ENCODE measurements at places on chromosomes 3 and 15.

DNA sequence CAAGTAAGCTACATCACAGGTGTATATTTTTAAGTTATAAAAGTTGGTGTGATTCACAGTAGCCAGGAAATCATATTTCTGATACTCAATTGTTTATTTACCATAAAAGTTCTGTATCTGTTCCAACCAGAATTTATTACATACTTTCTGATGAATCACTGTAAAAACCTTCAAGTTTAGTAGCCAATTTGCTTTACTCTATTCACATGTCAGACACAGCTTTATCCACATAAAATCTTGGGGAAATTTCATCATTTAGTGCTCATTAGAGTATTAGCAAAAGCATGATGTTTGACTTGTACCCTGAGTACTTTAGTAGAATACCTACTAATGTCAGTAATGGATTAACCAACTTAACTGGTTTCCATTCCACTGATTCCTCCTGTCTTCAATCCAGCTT is 249.8 kb downstream of the POLQ start:
- DNase-seq: no peak

- DNase-seq: no peak
Observed at GRCh38 chr15:84001655-84002054, 233.9 kb upstream of the GOLGA6L4 start.

DNA sequence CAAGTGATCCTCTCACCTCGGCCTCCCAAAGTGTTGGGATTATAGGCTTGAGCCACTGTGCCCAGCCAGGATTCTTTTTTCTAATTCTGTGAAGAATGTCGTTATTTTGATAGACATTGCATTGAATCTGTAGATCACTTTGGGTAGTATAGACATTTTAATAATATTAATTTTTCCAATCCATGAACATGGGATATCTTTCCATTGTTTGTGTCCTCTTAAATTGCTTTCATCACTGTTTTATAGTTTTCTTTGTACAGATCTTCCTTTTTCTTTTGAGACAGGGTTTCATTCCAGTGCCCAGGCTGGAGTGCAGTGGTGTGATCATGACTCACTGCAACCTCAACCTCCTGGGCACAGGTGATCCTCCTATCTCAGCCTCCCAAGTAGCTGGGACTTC is 11.6 kb upstream of the KCTD6 start:
- no peak for DNase-seq

GRCh38 chr3:25727316-25727715 is 55.9 kb downstream of the NGLY1 start:
- no peak for DNase-seq

GRCh38 chr3:183259621-183260020 is 6.6 kb downstream of the B3GNT5 start:
- no peak for DNase-seq

DNA sequence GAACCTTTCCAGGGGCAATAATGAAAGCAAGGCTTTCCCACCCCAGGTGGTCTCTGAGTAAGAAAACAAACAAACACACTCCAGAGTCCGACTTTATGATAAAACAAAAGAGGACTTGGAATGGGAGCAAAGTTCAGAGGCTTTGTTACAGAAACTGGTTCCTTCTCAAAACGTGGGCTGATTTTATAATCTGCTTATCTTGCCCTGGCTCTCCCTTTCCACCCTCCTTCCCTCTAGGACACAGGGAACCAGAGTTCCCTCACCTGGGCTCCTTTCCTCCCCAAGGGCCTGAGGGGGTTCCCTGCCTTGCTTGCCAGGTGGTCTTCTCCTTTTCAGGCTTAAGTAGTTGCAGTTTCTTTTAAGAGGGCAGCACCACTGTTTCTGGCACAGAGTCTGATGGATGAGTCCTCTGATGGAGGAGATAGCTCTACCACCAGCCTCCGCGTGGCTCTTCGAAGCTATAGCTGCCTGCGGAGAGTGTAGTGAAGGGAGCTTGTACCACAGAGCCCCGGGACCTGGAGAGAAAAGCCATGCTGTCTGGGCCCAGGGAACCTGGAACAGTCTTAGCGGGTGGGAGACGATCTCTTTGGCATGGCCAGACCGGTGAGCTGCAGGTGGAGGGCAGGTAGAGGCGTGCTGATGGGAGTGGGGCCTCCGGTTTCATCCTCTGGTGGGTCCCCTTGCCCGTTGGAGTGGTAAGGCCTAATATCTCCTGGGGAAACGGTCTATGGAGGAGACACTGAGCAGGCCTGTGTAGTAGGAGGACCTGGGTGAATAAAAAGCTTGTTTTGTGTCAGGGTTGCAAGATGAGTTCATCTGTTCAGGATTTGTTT is 68.7 kb downstream of the SMAD6 start:
- no peak for DNase-seq

GRCh38 chr3:157159762-157160657 is at the start of gene CCNL1:
TSS of gene CCNL1 (minus strand) at chr3:157160147. CDS start at chr3:157160094, 53 bp downstream.
- peak; percentile 98 for DNase-seq

DNA sequence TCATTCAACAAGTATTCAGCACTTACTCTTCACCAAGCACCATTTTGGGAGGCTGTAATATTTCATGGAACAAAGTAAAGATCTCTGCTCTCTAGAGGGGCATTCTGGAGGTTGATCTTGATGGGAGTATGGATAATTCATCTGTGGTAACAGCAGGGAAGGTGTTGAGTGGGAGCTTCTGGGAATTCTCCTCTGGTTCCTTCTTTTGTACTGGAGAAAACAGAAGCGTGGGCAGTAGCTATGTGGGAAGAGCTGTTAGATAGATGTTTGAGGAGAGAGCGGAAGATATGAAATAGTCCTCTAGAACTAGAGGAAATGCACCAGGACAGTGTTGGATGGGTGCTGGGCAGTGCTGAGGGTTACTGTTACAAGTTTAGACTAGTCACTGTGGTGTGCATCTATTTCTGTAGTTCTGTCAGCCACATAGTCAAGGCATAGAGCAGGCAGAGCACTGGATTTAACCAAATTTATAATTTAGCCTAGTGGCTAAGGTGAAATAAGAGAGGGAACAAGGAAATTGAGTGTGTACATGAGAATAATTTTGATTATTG is 9.6 kb downstream of the NMD3 start:
- no peak for DNase-seq

DNA sequence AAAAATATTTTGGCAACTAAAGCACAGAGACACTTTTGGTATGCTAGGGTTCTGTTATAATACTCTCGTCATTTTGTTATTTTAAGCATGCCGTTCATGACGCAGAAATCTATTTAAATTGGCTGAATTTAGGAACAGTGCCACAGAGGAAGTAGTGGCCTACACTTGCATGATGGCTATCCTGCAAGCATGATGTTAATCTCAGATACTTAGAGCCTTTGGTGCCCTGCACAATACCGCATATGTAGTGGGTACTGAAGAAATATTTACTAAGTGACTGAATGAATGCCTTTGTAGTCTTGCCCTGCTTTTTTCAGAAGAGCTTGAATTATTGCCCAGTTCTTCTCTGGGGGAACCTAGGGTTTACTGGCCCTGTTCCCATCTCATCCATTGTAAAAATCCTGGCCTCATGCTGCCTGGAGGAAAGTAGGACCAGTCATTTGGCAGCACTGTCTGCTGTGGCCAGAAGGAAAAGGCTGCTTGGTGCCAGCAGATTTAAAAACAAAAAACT is 79.0 kb downstream of the SERPINI1 start:
- DNase-seq: peak; percentile 85

Measured in fibroblast of skin of back (primary cell).